ENCODE measurements at places on chromosomes 2 and 18. TPM values are rescaled to one million over a fixed set of nuclear protein-coding genes. Genes with fewer than 3 reads are reported as not detected.

Gene LHCGR
- not detected for total RNA-seq

Gene MSTN
- not detected for total RNA-seq

GRCh38 chr18:57518533-57518932 is 68.0 kb downstream of the FECH start:
- DNase-seq, result no peak
- no peak overlapping the region for H3K4me3 ChIP-seq
- peaks cover 7% of the 10 kb centered on the region for H3K27me3 ChIP-seq
- H3K27ac ChIP-seq, result no peak overlapping the region

DNA sequence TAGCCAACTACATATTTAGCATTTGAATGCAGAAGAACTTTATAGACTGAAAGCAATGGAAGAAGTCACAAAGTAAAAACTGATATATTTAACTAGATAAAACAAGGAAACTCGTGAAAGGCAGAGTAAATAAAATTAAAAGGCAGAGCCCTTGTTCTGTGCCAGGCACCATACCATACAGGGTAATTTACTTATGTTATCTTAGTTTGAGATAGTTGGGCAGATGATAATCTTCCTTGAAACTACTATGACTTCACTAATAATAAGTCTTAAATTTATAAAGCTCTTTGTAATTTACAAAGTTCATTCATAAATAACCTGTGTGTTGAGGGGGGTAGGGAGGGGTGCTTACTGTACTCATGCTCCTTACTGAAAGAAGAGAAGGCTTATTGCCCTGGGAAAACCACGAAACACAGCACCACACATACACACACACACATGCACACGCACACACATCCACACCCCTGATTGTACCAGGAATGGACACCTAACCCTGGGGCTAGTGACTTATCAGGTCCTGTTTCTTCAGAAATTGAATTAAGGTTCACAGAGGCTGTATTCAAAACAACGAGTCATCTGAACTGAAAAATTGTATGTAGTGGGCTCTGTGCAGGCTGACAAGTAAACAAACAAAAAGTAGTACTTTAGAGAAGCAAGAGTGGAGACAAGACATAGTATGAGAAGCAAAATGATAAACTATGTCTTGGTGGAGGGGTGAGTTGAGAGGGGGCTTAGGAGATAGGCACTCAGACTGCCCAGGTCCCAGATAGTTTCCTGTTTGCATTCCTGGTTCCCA is 38.1 kb downstream of the AGFG1 start:
- no peak overlapping the region for H3K4me3 ChIP-seq
- no peaks in the 10 kb centered on the region for H3K27me3 ChIP-seq
- H3K36me3 ChIP-seq, result peaks cover 10% of the 10 kb centered on the region
- no peak overlapping the region for H3K27ac ChIP-seq
- H3K4me1 ChIP-seq, result peaks cover 35% of the 10 kb centered on the region

DNA sequence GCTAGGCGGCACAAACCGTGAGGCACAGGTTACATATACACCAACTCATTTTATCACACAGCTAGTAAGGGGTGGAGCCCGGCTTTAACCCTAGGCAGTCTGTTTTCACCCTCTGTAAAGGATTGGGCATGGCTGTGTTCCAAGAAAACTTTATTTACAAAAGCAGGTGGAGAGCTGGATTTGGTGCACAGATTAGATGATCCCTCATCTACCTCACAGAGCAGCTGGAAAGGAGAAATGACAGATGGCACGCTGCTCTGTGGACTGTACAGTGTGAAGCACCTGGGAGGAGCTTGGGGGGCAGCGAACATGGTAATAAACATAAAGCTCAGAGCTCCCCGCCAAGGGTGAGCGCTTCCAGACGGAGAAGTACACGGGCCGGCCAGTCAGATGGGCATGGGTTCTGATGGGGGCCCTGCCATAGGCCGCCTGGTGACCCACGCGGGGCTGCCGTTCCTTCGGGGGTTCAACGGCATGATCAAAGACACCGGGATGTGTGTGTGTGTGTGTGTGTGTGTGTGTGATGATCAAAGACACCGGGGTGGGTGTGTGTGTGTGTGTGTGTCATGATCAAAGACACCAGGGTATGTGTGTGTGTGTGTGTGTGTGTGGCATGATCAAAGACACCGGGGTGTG is 862 bp upstream of the TMEM177 start:
- peak overlapping the region; percentile 94 for H3K27ac ChIP-seq
- peaks cover 2% of the 10 kb centered on the region for H3K36me3 ChIP-seq
- H3K4me3 ChIP-seq, result peak overlapping the region; percentile 76
- peaks cover 27% of the 10 kb centered on the region for H3K4me1 ChIP-seq
- H3K27me3 ChIP-seq, result peaks cover 4% of the 10 kb centered on the region
- no peak for DNase-seq

- H3K27ac ChIP-seq, result no peak overlapping the region
- peaks cover 10% of the 10 kb centered on the region for H3K27me3 ChIP-seq
- no peaks in the 10 kb centered on the region for H3K36me3 ChIP-seq
- H3K4me3 ChIP-seq, result no peak overlapping the region
- DNase-seq, result no peak
- H3K4me1 ChIP-seq, result no peaks in the 10 kb centered on the region
These were observed 37.2 kb downstream of the MBOAT2 start for GRCh38 chr2:8966123-8966908.

Gene PTPN2
- 69.7 TPM for total RNA-seq

GRCh38 chr18:58102875-58103274 is 58.8 kb downstream of the NEDD4L start:
- peaks cover 2% of the 10 kb centered on the region for H3K4me1 ChIP-seq
- no peaks in the 10 kb centered on the region for H3K36me3 ChIP-seq
- H3K27me3 ChIP-seq, result peaks cover 10% of the 10 kb centered on the region

Gene CD302
- total RNA-seq, result 0.42 TPM

DNA sequence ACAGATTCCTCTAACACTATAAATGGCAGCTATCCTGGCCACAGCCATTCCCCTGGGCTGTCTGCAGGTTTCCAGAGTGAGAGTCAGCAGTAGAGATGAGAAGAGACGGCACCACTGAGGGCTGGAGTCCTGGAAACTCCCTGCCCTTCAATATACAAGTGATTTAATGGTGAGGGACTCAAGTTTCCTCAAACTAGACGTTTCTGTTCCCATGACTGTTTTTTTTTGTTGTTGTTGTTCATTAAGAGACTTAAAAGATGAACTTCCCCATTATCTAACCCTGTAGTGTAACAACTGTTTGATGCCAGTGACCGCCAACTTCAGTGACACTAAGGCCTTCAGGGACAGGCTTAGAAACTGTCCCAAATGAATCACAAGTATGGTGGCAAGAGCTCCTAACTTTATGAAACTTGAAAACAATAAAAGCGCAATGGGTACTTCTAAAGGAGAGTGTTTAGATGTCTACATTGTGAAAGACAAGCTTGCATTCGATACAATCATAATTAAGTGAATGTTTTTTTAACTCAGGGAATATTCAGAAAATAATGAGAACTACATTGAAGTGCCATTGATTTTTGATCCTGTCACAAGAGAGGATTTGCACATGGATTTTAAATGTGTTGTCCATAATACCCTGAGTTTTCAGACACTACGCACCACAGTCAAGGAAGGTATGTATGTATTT is 34.0 kb downstream of the IL1R2 start:
- peaks cover 10% of the 10 kb centered on the region for H3K4me1 ChIP-seq
- DNase-seq, result no peak
- H3K27me3 ChIP-seq, result no peaks in the 10 kb centered on the region

Gene FAM161A
- total RNA-seq, result 4.0 TPM

Gene CYS1
- total RNA-seq, result 0.17 TPM

GRCh38 chr18:37844209-37844970 is 278.8 kb upstream of the CELF4 start:
- no peaks in the 10 kb centered on the region for H3K4me1 ChIP-seq
- H3K36me3 ChIP-seq, result no peaks in the 10 kb centered on the region
- H3K27ac ChIP-seq, result no peak overlapping the region
- DNase-seq, result no peak
- H3K4me3 ChIP-seq, result no peak overlapping the region

Gene CHRNG
- not detected for total RNA-seq

- no peak overlapping the region for H3K27ac ChIP-seq
- peaks cover 2% of the 10 kb centered on the region for H3K27me3 ChIP-seq
- DNase-seq, result no peak
- H3K36me3 ChIP-seq, result no peaks in the 10 kb centered on the region
- no peak overlapping the region for H3K4me3 ChIP-seq
These were observed 70.4 kb downstream of the MYL12B start for GRCh38 chr18:3332376-3332775.

GRCh38 chr2:175567435-175568061 is 386.0 kb upstream of the ATP5MC3 start:
- no peak for DNase-seq
- no peak overlapping the region for H3K27ac ChIP-seq
- no peaks in the 10 kb centered on the region for H3K4me1 ChIP-seq

- no peak overlapping the region for H3K27ac ChIP-seq
- DNase-seq, result no peak
- H3K4me3 ChIP-seq, result no peak overlapping the region
- peaks cover 7% of the 10 kb centered on the region for H3K4me1 ChIP-seq
These were observed 22.7 kb upstream of the INHBB start for GRCh38 chr2:120323214-120323613.

Measured in activated CD4-positive, alpha-beta T cell treated with anti-CD3 and anti-CD28 coated beads, Interleukin-2, amount 10 ng/mL, durations not matched to agents 7 days and 5 days (primary cell).